ENCODE measurements at places on chromosomes 16 and 17.

GRCh38 chr16:8814095-8814806 lies 16.6 kb downstream of the PMM2 start:
- no peak for DNase-seq

DNA sequence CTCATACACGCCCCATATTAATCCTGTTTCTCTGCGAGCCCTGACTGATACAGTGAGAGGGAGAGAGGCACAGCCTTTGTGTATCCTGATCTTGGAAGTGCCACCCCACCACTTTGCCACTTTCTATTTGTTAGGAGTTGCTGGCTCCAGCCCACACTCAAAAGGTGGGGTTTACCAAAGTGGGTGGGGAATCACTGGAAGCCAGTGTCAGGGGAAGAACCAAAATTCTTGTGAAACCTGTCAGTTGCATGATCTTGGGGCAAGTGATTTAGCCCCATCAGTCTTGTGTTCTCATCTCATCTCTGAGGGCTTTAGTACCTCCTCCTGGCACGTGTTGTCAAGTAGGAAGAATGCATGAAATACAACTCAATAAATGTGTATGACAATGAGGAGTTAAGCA lies 119.5 kb downstream of the SOX9 start:
- DNase-seq, result no peak

GRCh38 chr16:3383045-3383448 lies 17.8 kb downstream of the ZSCAN32 start:
- DNase-seq, result no peak

- no peak for DNase-seq
Measured at GRCh38 chr16:86814256-86814655, 235.9 kb downstream of the FOXL1 start.

DNA sequence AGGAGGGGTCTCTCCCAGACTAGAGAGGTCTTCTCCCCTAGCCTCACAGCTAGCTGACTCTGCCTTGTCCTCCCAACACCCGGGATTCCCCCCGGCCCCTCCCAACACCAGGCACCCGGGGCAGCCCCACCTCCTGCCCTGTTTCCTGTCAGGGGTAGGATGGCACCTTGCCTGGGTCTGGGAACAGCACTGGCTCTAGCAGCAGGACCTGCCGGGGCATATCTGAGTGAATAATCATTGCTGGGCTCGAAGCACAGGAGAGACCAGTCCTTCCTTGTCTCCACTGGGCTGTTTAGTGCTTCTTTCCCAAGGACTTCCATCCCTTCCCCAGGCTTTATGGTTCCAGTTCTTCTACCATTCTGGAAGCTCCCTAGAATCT lies 25.7 kb downstream of the MINK1 start:
- DNase-seq, result no peak

- DNase-seq, result no peak
Measured at GRCh38 chr17:48589831-48590606, at the start of gene HOXB3. Gene HOXB3 (minus strand): TSS chr17:48590241. CDS start chr17:48552474, 37,767 bp downstream.

- DNase-seq, result peak; percentile 46
Measured at GRCh38 chr17:39667945-39668924, at the start of gene PNMT. Gene PNMT (plus strand): TSS chr17:39668453. CDS start chr17:39668476, 23 bp downstream.

GRCh38 chr16:48961546-48961945 lies 320.1 kb downstream of the CBLN1 start:
- no peak for DNase-seq

- DNase-seq, result no peak
Measured at GRCh38 chr16:66095676-66096075, 270.8 kb upstream of the CDH5 start.

DNA sequence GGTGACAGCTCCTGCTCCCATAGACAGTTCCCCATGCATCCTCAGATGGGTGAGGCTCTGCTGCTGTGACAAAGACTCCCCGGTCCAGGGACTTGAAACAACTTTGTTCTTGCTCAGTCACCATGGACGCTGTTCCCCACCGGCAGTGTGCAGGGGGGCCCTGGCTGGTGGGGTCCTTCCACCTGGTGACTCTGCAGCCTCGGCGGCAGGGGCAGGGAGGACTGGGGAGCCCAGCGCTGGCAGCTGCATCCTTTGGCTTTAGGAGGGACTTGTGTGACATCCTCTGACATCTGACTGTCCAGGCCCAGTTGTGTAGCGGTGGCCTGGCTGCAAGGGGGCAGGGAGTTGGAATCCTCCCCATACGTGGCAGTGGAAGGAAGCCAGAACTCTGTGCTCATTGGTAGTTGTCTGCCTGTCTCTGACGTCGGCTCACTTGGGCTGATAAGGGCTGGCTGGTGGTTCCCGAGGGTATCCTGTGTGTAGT lies 107.3 kb downstream of the CMIP start:
- DNase-seq, result no peak

DNA sequence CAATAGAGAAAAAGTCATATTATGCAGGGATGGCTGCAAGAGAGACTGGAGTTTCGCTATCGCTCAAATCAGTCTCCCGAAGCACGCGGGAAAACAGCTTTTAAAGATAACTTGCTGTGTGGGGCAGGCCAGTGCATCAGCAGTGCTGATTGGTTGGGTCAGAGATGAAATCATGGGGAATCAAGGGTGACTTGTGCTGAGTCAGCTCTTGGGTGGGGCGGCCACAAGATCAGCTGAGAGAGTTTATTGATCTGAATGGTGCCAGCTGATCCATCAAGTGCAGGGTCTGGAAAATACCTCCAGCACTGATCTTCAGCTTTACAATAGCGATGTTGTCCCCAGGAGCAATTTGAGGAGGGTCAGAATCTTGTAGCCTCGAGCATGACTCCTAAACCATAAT lies 430.5 kb downstream of the RBFOX1 start:
- DNase-seq, result no peak

DNA sequence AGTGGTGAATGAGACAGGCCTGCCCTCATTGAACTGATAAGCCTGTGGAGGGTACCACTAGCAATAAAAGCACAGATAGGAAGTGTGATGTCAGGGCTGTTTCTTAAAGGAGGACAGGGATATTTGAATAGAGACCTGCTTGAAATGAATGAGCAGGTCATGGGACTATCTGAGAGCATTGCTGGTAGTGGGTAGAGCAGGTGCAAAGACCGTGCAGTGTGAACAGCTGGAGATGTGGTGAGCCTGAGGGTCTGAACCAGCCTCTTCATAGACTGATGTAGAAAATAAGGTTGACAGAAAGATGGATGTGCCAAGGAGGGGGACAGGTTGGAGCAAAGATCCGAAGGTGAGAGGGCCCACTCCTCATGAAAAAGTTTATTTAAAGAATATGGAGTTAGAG lies 2.4 kb downstream of the NUP93 start:
- no peak for DNase-seq
